Osteocyte (in vitro differentiated cells): ENCODE measurements at places on chromosomes 5 and 9.

GRCh38 chr5:59312223-59312622 lies 581.3 kb downstream of the PDE4D start:
- no peak for DNase-seq

DNA sequence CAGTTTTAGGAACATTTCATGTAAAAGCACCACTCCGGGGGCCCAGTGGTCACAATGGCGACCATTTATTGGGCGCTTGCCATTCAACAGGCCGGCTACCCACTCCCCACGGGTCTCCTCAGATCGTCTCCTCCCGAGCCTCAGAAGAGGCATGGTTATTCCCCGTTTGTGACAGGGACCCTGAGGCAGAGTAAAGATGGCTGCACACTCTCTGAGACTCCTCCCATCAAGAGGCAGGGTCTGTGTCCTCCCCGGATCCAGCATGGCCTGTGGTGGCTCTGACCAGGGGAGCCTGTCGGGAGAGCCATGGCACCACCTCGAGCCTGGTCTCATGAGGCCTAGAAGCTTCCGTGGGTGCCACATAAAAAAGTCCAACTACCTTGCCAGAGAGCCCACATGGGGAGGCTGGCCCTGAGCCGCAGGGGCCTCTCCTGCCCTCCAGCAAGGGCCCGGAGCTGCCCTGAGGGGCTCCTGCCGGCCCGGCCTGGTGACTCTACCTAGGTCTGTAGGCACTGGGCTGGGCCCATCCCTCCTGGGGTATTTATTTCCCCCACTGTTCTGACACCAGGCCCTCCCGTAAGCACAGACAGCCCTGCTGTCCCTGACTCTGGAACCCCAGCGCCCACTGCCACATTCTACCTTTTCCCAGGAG lies 90.8 kb downstream of the VAV2 start:
- DNase-seq: no peak

DNA sequence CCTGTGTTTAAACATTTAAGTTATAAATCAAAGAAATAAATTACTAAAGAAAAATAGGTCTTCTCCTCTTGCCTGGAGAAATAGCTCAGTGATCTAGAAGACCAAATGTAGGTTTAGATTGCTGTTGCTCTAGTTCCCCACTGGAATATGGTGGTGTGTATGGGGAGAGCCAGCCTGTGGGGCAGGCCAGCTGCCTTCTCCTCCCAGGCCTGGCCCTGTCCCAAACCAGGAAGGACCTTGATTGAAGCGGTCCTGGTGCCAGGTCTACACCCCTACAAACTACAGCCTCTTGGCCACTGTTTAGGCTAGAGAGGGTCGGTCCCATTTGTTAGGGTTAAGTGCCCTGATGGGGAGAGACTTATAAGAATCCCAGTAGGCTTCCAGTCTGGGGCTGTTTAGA lies 35.4 kb downstream of the MAN2A1 start:
- no peak for DNase-seq

DNA sequence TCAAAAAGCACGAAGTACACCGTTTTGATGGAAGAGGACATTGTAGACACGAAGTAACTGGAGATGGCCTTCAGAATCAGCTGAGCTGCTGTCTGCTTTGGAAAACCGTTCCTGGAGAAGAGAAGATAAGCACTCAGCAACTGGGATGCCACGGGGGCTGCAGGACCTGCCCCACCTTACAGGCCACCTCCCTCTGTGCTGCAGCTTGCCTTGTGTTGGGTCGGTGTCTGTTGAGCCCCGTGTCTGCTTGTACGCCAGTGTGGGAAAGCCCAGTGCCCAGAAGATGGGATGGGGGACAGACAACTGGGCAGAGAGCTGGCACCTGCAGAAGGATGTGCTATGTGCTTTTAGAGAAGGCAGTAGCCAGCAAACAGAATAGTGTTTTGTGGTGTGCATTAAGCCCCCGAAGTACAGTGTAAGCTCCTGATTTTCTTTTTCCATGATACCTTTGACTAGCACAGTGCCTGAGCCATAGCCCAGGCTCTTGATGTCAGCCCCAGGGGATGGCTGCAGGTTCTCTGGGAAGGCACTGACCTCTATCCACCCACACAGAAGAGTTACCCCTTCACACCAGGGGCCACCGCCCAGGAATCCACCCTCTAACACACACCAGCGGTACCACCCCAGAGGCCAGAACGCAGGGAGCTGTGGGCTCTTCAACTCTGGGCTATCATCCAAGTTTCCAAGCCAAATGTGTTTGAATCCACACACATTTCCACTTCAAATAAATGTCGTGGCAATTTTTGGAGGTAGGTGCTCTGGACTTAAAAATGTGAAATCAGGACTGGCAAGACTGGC lies 63.8 kb downstream of the MACROH2A1 start:
- no peak for DNase-seq

DNA sequence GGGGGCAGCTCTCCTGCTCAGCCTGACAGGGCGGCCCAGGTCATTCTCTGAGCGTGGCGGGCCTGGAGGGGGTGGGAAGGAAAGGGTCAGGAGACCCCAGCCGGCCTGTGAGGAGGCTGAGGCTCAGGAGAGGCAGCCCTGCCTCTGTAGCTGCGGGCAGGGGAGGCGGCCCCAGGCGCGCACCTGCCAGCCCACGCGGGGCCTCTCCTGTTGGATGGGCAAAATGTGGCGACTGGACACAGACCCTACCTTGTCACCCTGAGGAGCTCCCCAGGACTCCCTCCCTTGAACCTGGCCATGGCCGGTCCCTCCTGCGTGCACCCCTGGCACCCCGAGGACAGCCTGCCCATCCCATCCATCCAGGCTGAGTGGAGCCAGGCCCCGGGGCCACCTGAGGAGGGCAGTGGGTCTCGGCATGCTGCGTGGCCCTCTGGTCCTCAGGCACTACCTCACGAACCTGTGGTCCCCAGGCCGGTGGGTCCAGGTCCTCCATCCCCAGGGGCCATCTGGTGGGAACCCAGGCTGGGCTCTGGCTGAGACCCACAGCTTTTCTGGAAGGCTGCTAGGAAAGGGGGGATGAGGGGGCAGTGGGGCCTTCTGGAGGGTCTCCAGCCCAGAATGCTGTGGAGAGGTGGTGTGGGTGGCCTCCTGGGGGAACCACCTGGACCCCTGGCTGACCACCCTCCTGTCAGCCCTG lies 15.1 kb upstream of the NRARP start:
- DNase-seq: no peak

- DNase-seq: no peak
Measured at GRCh38 chr9:112339886-112340285, 6.5 kb upstream of the PTBP3 start.

DNA sequence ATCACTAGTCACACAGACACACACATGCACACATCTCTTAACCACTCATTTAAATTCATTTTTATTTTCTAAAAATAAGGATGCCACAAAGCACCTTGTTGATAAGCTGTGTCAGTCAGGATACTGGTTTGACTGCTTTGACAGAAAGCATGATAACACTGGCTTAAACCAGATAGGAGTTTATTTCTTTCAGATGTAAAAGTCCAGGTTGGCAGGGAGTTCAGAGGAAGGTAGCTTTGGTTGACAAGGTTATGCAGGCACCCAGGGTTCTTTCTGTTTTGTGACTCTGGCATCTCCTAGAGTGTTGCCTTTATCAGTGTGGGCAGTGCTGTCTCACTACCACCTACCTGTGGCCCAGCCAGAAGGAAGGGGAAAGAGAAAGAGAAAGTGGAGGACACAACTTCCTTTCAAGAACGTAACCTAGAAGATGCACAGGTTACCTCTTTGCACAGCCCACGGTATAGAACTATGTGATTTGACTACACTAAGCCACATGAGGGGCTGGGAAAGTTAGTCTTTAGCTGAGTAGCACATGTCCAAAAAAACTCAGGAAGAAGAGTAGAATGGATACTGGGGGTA lies 334.7 kb downstream of the OSTF1 start:
- DNase-seq: no peak

DNA sequence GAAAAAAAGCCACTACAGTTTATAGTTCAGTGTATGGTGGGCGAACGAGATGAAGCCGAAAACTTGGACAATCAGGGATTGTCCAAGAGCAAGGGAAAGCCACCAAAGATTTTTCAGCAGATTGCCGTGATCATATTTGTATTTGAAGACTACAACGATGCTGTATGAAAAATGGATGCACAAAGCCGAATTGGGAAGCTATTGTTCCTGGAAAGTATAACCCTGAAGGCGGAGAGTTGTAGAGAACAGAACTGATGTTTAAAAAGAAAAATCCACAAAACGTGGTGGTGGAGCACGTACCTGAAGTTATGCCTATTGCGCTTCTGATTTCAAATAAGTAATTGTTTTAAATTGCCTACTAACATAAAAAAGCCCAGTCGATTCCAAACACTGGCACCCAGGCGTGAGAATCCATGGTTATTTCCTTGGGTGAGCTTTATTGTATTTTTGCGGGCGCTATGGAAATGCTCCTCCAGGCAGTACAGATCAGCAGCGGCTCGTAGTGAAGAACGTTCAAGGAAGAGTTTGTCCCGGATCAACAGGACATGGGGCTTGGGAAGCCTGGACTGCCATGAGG lies 772 bp upstream of the TARS1 start:
- DNase-seq: no peak

DNA sequence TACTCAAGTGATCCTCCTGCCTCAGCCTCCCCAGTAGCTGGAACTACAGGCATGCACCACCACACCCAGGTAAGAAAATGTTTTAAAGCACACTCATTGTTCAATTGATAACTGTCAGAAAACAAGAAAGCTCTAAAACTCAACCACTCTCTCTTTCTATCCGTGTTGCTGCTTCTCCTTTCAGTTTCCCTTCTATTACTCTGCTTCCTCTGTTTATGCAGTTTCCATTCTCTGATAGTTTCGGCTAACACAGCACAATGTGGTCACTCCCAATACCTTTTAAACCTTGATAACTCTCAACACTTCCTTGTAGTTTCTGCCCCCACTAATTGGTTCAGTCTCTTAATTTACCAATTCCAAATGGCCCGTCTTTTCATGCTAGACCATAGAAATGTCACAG lies 59.2 kb upstream of the NR4A3 start:
- no peak for DNase-seq

- no peak for DNase-seq
Measured at GRCh38 chr9:34176089-34176488, 2.8 kb upstream of the UBAP1 start.

DNA sequence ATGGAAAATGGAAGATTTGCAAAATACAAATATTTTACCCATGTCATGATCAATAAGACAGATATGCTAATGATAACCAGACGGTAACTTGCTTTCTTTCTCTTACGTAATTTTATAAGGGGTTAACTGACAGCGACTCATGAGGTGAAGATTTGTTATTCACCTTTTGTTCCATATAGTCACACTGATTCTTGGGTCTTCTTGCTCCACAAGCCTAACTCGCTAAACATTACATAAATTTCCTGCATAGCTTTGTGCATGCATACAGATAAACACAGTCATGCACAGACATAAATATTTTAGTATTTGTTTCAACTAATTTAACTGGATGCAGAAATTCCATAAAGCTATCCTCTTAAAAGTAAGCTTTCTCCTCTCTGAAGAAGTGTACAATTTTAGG lies 225.9 kb downstream of the VPS13A start:
- no peak for DNase-seq

DNA sequence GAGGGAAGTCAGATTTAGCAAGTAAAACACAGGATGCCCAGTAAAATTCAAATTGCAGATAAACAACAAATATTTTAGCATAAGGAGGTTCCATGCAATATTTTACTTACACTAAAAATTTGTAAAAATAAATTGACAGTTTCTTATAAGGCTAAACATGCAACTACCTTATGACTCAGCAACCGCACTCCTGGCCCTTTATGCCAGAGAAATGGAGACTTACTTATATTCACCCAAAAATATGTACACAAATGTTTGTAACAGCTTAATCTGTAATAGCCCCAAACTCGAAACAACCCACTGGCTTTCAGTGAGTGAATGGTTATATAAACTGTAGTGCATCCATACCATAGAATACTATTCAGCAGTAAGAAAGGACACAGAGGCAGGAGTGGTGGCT lies 28.6 kb upstream of the TRIM14 start:
- no peak for DNase-seq

GRCh38 chr5:58703925-58704555 lies 121.2 kb downstream of the RAB3C start:
- no peak for DNase-seq

- no peak for DNase-seq
Measured at GRCh38 chr5:172620506-172620905, 20.6 kb upstream of the NEURL1B start.

DNA sequence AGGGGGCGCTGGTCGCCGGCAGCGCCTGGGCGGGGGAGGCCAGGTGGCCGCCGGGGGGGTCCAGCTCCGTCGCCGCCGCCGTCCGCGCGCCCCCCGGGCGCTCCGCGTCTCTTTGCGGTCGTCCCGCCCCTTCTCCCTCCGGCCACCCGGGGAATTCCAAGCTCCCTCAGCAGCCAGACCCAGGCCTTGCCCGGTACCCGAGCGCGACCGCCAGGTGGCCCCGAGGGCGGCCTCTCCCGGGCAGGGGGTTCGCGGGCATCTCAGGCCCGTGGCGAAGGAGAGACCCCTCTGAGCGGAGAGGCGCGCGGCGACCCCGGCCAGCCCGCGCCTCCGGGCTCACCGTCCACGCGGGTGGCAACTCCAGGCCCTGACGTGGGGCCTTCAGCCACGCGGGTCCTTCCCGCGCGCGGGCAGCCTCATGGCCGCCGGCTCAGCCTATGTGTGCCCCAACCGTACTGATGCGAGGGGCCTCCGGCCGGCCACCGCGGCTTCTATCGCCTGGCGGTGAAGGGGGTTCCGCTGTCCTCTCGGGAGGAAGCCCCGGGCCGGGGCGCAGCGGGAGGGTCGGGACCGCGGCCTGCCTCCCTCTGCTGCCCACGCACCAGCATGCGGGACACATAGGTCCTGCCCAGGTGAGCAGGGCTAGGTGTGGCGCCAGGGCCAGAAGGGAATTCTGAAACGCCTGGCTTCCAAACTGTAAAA lies 529 bp upstream of the NRARP start:
- DNase-seq: peak; percentile 93

GRCh38 chr9:10148796-10149195 lies 464.0 kb downstream of the PTPRD start:
- no peak for DNase-seq

GRCh38 chr5:39775797-39776365 lies 351.1 kb upstream of the DAB2 start:
- DNase-seq: no peak

DNA sequence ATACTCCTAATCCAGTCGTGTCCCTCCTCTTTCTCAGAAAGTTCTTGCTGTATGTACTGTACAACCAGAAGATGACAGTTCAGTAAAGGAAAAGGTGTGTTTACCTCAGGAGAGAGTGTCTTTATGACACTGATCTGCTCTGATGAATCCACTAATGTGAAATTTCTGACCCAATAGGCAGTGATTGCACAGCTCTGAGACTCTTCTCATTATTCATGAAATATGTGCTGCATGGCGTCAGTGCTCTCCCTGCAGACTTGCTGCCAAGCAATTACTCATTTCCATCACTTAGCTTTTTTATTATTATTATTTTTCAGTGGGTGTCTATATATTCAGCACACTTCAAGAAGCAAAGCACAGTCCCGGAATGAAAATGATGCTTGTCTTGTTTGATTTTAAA lies 389.0 kb downstream of the RASEF start:
- no peak for DNase-seq

DNA sequence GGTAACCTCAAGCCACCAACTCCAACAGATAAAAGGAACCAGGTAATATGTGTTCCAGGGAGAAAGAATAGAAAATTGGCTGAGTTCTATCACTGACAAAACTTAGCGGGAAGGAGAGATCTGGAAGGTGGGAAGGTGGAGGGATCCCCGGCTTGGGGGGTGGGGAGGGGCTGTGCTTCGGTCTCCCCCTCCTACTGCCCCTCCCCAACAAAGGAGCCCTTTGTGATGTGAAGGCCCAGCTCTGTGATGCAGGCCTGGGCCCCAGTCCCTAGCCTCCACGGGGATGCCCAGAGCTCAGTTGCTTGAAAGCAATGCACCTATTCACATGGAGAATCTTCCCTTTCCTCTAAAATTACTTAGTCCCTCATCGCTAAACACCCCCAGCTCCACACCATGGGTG lies 4.4 kb upstream of the ZNF484 start:
- no peak for DNase-seq
